Activated T-helper 17 cell treated with anti-CD3 and anti-CD28 coated beads, Interleukin-2, amount 50 U/mL, for 72 hours (primary cell): ENCODE measurements at places on chromosomes 3 and 15.

DNA sequence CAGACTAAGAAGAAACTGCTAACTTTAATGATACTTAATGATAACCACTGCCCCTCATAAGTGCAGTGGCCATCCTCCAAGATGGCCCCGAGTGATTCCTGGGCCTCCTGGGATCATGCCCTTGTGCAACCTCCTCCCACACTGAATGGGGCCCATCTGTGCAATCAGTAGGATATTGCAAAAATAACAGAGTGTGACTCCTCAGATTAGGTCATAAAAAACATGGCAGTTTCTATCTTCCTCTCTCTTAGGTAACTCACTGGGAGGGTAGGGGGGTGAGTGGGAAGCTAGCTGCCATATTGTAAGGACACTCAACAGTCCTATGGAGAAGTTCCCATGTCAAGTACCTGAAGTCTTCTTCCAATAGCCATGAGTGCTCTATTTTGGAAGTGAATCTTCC lies 173.0 kb downstream of the SHQ1 start:
- no peak for ATAC-seq

DNA sequence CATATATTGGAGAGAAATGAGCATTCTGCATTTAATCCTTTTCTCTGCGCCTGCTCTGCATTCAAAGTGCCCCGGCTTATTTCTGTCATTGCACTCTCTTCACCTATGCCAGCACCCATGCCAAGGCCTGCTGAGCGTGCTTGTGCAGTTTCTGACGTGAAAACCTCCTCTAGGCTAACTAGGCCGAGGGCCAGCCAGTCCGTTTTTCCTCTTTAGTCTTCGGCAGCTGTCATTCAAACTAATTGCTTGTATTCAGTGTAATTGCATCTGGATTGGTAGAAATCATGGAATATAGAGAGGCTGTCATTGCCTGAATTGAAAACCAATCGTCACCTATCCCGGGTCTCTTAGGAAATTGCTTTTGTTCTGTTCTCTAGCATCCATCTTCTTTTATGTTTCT lies 94.0 kb downstream of the ARPP21 start:
- ATAC-seq = no peak

GRCh38 chr3:53328746-53329145 lies 18.6 kb downstream of the DCP1A start:
- no peak for ATAC-seq

DNA sequence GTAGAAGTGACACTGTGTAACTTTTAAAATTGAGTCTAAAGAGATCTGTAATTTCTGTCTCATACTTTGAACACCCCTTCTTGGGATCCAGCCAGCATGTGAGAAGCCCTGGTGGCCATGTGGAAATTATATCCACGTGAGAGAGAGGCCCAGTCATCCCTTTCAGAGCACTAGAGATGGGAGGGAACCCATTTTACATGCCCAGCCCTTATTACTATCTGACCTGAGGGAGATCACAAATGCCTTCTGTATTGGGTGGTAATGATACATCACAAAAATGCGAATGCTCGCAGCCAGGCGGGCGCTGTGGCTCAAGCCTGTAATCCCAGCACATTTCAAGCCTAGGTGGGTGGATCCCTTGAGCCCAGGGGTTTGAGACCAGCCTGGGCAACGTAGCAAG lies 27.3 kb upstream of the TRAK1 start:
- ATAC-seq = no peak

DNA sequence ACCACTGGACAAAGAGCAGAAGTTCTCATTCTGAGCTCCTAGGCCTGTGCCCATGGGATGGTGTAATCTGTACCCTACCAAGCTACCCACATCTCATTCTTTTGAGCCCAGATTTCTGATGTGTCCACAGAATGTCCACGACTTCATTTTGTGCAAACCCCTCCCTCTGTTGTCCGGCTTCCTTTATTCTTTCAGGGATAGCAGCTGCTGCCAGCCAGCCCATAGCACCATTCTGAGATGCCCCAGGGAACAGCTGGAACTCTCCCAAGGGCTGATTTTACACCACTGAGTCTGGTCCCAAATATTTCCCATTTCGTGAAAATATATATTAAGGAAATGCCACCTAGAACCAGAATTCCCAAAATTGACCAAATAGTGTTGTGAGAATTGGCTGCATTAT lies 236.6 kb downstream of the SATB1 start:
- ATAC-seq = no peak

DNA sequence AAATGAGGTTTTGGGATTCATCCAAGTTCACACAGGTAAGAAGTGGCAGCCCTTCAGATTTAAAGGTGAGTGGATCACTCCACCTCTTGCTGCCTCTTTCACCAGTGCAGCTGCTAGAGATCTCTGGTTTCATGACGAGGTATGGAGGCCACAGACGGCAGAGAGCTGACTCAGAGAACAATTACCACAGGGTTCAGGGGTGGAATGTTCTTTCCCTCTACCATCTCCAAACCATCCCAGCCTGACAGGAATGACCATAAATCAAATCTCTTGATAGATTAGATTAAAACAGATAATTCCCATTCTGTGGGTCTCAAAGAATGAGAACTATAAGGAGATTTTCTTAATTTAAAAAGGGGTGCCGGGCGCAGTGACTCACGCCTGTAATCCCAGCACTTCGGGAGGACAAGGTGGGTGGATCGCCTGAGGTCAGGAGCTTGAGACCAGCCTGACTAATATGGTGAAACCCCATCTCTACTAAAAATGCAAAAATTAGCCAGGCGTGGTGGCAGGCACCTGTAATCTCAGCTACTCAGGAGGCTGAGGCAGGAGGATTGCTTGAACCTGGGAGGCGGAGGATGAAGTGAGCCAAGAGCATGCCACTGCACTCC lies 174.2 kb upstream of the ATP11B start:
- ATAC-seq = peak; percentile 66

- ATAC-seq = peak; percentile 62
These were observed 12.4 kb downstream of the TNK2 start for GRCh38 chr3:195895861-195896360.

GRCh38 chr3:136193278-136194054 lies 2.7 kb downstream of the MSL2 start:
- ATAC-seq = no peak
